T-helper 2 cell treated with Interferon-gamma antibody and Interleukin-4, amounts not matched to agents 5 μg/mL and 100 μg/mL, for 36 hours (primary cell): ENCODE measurements at places on chromosomes 5 and 9.

DNA sequence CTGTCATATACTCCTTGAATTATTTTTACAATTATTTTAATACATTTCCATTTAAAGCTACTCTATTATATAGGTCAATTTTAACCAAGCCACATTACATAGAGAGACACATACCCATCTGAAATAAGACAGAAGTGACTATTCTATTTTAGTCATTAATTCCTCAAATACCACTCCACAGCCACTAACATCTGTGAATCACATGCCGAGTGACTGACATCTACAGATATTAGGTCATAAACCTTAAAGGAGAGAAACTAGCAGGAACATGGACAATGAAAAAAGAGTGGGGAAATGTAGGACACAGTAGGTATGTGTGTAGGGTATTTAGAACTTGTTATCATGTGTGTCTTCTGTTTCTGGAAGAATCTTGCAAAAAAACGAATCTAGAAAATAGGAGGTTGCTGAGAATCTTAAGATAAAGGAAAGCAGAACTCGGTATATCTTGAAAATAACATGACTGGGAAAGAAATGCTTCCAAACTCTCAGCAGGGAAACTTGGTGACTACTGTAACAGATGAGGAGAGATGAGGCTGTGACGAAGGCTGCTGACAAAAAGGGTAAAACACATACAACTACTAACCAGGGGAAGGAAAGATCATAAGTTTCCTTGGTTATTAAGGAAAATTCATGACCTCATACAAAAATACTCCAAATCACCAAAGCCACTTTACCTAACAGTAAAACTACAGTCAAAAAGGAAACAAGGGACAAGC lies 84.6 kb downstream of the PLPP1 start:
- no peaks in the 10 kb centered on the region for H3K27me3 ChIP-seq
- H3K4me3 ChIP-seq: no peak overlapping the region
- DNase-seq: no peak

DNA sequence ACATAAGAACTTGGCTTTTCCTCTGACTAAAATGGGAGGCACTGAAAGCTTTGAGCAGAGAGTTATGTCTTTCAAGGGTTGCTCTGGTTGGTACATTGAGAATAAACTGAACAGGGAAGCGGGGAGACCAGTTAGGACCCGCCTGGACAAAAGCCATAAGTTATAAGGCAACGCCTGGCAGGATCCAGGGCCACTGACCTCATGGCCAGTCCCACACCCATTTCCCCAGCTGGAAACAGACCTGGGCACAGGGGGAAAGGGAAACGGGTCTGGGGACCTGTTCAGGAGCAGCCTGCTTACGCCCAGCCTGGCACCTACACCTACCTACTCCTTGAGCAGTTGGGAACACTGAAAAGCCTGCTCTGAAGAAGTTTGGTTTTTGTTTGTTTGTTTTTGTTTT lies 1.3 kb downstream of the SPINK4 start:
- peaks cover 3% of the 10 kb centered on the region for H3K4me1 ChIP-seq
- H3K27ac ChIP-seq: no peak overlapping the region
- no peaks in the 10 kb centered on the region for H3K36me3 ChIP-seq
- no peak for DNase-seq

DNA sequence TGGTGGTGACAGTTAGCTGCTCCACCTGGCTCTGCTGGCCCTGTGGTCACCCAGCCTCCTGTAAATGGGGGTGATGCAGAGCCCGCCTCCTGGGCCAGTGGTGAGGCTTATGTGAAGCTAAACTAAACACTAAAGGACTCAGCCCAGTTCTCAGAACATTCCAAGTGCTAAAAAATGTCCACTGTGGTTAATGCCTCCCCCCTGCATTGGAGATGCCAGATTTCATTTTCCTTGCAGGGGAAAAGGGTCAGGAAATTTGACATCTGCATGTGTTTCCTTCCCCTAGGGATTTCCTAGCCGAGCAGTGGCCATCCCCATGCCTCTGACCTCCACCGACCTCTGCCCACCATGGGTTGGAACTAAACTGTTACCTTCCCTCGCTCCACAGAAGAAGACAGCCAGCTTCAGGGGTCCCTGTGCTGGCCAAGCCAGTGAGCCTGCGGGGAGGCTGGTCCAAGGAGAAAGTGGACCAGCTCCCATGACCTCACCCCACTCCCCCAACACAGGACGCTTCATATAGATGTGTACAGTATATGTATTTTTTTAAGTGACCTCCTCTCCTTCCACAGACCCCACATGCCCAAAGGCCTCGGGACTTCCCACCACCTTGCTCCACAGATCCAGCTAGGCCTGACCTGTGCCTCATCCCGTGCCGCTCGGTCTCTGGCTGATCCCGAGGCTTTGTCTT lies 13.0 kb downstream of the CD74 start:
- no peak overlapping the region for H3K27ac ChIP-seq
- no peak overlapping the region for H3K4me3 ChIP-seq
- peaks cover 4% of the 10 kb centered on the region for H3K4me1 ChIP-seq
- DNase-seq: no peak

DNA sequence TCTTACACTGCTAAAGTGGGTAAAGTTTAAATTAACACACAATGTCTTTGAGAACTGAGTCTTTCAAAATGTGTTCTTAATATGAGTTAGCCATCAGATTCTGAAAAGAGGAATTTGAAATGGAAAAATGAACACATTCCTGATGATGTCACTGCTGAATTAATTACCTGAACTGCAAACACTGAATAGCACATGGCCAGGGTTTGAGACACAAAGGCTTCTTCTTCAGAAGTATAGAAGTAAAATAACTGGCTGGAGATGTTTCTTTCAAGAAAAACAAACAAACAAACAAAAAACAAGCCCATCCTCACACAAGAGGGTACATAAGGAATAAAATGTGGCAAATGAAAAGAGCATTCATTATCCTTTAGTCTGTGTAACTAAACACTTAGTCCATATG lies 7.1 kb downstream of the GLIS3 start:
- H3K4me1 ChIP-seq: peaks cover 14% of the 10 kb centered on the region
- no peak for DNase-seq
- no peak overlapping the region for H3K4me3 ChIP-seq
- peaks cover 40% of the 10 kb centered on the region for H3K27me3 ChIP-seq

- H3K27me3 ChIP-seq: peaks cover 9% of the 10 kb centered on the region
- peaks cover 19% of the 10 kb centered on the region for H3K36me3 ChIP-seq
- H3K27ac ChIP-seq: no peak overlapping the region
- peak; percentile 46 for DNase-seq
- peaks cover 7% of the 10 kb centered on the region for H3K4me1 ChIP-seq
- H3K4me3 ChIP-seq: no peak overlapping the region
These were observed 4.1 kb downstream of the MRPS2 start for GRCh38 chr9:135504262-135505243.

GRCh38 chr9:120883608-120883996 lies 6.6 kb upstream of the PHF19 start:
- no peaks in the 10 kb centered on the region for H3K27me3 ChIP-seq
- H3K4me1 ChIP-seq: peaks cover 65% of the 10 kb centered on the region
- peaks cover 23% of the 10 kb centered on the region for H3K36me3 ChIP-seq
- H3K4me3 ChIP-seq: no peak overlapping the region

DNA sequence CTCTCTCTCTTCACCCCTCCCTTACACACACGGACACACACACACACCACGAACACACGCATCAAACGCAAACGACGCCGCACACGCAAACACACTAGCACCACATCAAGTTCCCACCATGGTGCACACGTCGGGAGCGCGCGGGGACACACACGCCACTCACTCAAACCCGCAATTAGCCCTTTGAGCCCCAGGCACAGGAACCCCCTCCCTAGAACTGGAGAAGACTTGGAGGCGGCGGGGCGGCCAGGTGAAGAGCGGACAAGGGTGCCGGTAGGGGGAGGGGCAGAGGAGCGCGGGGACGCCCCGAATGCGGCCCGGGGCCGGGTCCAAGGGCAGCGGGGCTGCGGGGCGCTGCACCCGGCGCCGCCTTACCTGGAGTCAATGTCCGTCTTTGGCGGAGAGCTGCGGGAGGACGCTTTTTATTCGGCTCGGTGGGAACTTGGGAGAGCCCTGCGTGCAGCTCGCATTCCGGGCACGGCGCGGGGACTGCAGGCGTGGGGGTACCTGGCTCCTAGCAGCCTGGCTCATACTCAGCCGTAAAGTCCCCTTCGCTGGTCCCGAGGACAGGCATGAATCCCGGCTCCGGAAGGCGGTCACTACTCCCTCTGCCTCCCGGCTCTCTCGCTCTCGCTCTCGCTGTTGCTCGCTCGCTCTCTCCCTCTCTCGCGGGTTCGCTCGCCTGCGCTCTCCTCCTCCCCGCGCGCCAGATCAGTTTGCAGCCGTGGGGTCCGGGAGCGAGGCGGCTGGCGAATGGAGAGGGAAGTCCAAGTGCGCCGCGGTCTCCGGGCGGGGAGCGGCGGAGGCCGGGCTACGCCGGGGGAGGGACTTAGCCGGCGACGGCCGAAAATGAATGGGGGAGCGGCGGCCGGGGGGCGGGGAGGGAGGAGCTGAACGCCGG lies at the start of gene BRINP1:
Gene BRINP1 (minus strand): TSS at position 755 of the 901 bp plus-strand sequence. CDS start 56,080 bp downstream, outside the sequence.
- H3K27me3 ChIP-seq: peaks cover 28% of the 10 kb centered on the region
- H3K4me3 ChIP-seq: no peak within 1 kb of the TSS
- peak within 1 kb of the TSS; percentile 5 for H3K27ac ChIP-seq
- H3K4me1 ChIP-seq: no peaks in the 10 kb centered on the region
- DNase-seq: no peak

- DNase-seq: peak; percentile 57
- H3K4me3 ChIP-seq: peak overlapping the region; percentile 57
- peaks cover 20% of the 10 kb centered on the region for H3K4me1 ChIP-seq
- H3K27ac ChIP-seq: peak overlapping the region; percentile 84
- H3K27me3 ChIP-seq: peaks cover 12% of the 10 kb centered on the region
- peaks cover 4% of the 10 kb centered on the region for H3K36me3 ChIP-seq
These were observed 8.4 kb downstream of the TGFBI start for GRCh38 chr5:136037001-136037705.

DNA sequence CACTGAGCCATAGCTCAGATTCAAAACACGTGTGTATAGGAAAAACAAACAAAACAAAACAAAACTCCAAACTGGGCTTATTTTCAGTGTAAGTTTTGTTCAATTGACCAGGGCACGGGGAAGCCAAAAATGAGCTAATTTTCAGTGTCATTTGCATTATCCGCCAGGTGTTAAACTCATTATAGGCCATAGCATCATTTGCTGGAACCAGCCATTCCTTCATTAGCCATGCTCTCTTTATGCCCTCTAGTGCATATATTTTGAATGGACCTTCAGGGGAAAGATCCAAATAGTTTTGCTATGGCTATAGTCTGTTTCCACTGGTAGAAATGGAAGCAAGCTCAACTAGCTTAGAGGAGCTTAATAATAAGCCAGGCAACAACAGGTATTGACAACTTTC lies 1205.2 kb upstream of the DMAC1 start:
- H3K4me3 ChIP-seq: no peak overlapping the region
- H3K27me3 ChIP-seq: no peaks in the 10 kb centered on the region
- no peaks in the 10 kb centered on the region for H3K36me3 ChIP-seq
- no peak for DNase-seq
